Stimulated activated CD8-positive, alpha-beta memory T cell treated with anti-CD3 and anti-CD28 coated beads, Interleukin-4, amount 100 ng/mL, for 1 hour (primary cell): ENCODE measurements at places on chromosomes 1 and 21.
A peak's percentile ranks its signal among the peaks of the same experiment; 100 is the strongest.

DNA sequence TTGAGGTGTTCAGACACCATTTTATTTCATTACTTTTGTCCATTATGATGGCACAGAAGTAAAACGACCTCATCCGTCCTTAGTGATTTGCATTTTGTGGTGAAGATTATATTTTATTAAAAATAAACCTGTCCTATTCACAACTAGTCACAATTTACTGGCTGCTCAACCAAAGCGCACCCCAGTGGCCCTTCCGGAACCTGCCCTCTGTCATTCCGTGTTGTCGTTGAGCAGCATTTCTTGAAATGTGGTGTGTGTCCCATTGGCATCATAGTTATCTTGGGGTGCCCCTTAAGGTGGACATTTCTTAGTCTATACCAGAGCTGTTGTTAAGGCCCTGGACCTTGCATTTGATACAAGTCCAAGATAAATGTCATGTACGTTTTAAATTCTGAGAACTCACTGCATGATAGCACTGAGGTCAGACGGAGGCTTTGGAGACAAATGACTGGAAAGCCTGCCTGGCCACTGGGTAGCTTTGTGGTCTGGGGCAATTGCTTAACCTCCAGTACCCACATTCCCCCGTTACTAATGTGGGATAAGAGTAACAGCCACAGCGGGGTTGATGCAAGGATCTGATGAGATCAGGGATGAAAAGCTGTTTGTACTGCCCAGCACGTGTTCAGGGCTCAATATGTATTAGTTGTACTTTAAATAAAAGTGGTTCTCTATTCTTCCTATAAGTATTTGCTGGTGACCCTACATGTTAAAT, 36.2 kb downstream of the BACH1 start:
- no peak for DNase-seq

GRCh38 chr1:77668924-77669449, 13.5 kb downstream of the ZZZ3 start:
- DNase-seq: no peak

- DNase-seq: no peak
Observed at GRCh38 chr1:148317288-148317985, 165.4 kb upstream of the NBPF11 start.

DNA sequence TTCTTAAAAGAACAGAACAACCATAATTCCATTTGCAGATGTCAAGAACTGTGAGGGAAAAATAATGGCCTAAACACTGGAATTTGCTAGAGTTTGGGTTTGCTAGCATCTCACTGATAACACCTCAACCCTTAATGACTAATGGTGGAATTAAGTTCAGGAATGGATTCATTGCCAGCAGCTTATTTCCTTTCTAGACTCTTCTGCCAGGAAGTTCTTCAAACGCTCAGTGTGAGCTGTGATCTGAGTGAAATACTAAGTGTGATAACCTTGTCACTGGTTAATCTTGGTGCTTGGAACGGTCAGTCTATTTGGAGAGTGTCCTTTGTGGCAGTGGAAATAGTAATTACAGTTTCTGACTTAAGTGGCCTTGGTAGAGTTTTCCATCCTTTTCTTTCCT, 21.6 kb upstream of the PLEKHM2 start:
- no peak for DNase-seq

DNA sequence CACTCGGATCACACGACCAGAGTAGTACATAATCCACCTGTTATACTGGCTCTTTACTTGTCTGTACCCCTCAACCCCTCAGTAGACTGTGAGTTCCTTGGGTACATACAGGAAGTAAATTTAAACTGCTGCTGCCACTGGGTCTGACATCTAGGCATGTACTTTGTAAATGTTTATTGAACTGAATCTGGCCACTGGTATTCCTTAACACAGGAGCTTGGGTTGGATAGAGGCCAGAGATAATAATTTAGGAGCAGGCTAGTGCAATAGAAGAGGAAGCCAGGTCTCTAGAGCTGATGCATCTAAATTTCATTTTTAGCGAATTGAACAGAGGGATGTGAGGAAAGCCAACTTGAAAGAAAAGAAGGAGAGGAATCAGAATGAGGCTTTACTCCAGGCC, 12.4 kb downstream of the TTC4 start:
- no peak for DNase-seq

GRCh38 chr1:210981490-210981889, 152.5 kb downstream of the KCNH1 start:
- no peak for DNase-seq

GRCh38 chr1:107056426-107057196, at the start of gene PRMT6:
TSS of gene PRMT6 (plus strand) at chr1:107056674. CDS start at chr1:107056716, 42 bp downstream.
- DNase-seq: peak; percentile 63

DNA sequence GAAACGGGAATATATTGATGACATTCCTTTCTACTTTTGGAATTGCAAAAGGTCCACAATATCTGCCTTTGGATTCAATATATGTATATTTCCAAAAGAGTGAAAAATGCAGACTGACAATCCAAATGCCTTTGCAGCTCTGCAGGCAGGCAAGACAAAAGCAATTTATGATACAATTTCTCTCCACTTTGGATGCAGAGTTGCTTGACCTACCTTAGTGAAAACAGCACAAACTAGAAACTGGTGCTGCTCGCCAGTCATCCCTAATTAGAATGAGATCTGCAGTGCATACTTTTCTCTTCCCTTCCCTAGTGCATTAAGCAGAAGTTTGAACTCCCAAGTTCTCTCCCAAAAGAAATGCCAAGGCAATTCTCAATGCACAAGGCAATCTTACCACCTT, 56.8 kb downstream of the KIAA0319L start:
- no peak for DNase-seq

DNA sequence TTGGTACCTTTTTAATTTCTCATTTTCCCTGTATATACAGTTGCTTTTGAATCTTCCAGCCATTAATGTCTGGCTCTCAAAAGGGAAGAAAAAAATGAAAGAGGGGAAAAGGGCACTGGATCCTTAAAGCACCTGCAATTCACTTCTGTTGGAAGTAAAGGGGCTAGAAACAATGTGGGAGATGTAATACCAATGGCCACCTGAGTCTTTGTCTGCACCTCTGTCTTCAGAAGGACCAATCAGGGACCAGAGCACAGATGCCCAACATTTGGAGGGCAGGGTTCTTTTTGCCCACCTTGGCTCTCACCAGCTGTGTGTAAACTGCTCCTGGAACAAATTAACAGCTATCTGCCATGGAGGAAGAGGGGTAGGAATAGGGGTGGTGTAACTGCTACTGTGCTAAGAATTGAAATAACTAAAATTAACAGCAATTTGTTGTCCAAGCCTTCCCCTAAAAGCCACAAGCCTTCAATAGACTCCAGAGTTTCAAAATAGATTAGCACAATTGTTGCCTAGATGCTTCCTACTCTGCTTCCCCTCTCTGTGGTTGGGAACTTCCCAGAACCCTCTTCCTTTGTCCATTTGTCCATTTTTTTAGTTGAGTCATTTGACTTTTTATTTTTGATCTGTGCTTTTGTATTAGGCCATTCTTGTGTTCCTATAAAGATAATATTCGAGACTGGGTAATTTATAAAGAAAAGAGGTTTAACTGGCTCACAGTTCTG, 11.5 kb upstream of the LRRC8B start:
- DNase-seq: no peak

- no peak for DNase-seq
Observed at GRCh38 chr21:34086887-34087306, 13.5 kb downstream of the MRPS6 start.

- DNase-seq: no peak
Observed at GRCh38 chr1:46582972-46583371, 21.1 kb downstream of the MKNK1 start.
